GM04504 (cell line): ENCODE measurements at places on chromosomes 7 and 10.

DNA sequence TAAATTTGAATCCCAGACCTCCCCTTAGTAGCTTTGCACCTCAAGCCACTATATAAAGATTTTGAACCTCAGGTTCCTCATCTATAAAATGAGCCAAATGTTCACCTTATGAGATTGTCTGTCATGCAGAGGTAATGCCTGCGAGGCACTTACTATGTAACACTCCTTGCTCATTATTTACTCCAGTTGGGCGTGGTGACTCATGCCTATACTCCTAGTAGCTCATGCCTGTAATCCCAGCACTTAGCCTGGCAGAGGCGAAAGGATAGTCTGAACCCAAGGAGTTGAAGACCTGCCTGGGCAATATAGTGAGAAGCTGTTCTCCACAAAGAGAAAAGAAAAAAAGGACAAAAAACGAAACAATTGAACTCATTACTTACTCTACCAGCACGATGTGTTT, 82.2 kb downstream of the MDFIC start:
- DNase-seq: no peak

DNA sequence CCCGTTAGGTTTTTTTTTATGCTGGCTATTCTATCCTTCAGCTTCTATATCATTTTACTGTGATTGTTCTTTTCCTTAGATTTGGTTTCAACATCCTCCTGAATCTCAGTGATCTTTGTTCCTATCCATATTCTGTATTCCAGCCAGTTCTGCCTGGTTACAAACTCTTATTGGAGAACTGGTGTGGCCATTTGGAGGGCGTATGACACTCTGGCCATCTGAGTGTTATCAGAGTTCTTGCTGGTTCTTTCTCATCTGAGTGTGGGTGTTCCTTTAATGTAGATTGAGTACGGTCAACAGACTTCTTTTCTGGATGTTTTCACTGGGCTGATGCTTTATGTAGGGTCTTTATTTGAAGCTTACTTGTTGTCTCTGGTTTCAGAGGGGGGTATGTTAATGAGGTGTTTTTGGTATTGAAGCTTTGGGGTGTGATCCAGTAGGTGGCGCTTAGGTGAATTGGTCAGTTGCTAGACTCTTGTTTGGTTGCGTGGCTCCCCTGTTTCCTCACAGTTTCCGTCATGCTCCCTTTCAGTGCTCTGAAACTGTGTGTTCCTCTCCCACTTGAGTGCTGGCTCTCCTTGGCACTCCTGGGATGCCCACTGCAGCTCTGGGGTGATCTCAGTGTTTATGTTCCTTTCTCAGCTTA, 80.7 kb downstream of the FANK1 start:
- DNase-seq: no peak

GRCh38 chr7:126790763-126791162, 462.0 kb downstream of the GRM8 start:
- DNase-seq: no peak

GRCh38 chr7:36707465-36707864, 16.8 kb downstream of the AOAH start:
- DNase-seq: no peak

DNA sequence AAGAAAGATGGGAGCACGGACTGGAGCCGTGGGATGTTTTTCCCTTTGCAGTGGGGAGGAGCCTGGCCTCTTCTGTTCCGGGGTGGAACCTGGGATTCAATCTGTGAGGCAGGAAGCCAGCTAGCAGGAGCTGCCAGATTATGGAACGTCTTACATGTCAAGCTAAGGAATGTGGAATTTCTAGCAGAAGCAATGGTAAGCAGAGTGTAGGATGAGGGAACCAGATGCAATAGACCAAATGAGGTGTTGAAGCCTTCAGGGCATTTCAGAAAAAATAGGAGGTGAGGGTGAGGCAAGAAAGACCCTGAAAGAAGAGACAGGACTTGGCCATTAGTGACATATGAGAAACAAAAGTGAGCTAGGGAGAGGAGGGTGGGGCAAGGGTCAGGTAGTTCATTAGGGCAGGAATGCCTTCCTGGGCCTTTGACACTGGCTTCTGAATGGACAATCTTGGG, 105.5 kb downstream of the CHN2 start:
- no peak for DNase-seq

GRCh38 chr7:101687791-101688182, 58.7 kb upstream of the MYL10 start:
- no peak for DNase-seq

- no peak for DNase-seq
Observed at GRCh38 chr7:156169474-156170370, 357.5 kb upstream of the SHH start.

DNA sequence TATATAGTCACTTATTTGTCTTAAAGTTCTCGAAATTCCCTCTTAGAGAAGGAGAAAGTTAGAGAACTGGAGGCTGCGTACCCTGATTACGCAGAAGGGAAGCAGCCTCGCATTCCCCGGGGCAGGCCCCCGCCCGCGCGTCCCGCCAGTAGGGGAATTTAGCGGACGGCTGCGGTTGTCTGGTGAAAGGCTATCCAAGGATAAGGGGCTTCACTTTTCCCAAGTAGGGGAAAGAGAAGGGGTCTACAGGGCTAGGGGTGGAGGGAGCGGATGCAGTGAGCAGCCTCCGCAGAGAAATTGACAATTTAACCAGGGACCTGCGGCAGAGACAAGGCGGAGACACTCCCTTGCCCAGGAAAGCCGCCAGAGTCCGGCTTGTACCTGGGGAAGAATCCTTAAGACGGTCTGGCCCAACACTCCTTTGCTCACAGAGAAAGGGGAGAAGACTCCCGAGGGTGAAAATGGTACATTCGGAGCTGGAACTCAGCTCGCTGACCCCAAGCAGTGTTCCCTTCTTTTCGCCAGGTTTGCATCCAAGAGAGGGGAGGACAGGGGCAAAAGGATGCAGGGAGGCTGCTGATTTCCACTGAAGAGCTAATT, 994 bp upstream of the MAGI2 start:
- no peak for DNase-seq

GRCh38 chr10:43013065-43013464, 63.8 kb upstream of the RET start:
- no peak for DNase-seq

GRCh38 chr10:61904733-61905725, 3.5 kb downstream of the ARID5B start:
- no peak for DNase-seq

GRCh38 chr10:49634069-49634660, 20.3 kb downstream of the CHAT start:
- DNase-seq: no peak

GRCh38 chr10:31678139-31678536, 250.5 kb downstream of the ARHGAP12 start:
- DNase-seq: no peak

GRCh38 chr7:73885975-73886798, 25.2 kb downstream of the TMEM270 start:
- peak; percentile 49 for DNase-seq

DNA sequence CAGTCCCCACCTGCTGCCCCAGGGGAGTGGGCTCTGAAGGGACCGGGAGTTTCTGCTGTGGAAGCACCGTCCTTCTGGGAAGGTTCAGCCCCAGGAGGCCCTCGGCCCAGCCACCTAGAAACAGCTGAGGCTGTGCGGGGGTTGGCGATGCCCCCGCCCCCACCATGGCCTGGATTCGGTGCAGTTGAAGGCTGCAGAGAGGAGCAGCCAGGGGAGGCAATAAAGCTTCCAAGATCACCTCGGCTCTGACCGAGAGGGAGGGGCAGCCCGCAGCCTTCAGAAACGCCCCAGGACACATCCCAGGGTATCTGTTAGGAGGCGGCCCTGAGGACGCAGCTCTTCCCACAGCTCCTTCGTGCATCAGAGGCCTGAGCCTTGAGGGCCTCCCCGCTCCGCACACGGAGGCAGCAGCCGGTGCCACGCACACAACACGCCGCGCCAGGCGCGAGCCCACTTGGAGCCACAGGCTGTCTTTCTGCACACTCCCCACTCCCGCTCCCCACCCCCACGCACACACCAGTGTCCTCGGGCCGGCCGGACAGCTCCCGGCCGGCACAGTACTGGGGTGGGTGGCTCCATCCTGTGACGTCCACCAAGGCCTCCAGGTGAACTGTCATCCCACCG, 1.6 kb downstream of the KNDC1 start:
- no peak for DNase-seq

DNA sequence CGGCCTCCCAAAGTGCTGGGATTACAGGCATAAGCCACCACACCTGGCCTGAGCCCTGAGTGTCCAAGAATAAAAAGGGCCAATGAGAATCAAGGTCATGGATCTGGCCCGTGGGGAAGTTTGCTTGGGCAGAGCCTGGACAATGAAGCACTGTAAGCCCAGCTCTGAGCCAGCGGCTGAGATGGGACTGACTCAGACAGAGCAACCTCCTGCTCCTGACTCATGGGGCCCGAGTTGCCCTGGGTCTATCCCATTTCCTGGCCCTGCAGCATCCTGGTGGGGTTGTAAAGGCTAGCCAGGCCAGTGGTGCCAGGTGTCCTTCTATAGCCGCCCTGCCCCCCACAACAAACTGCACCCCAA, 5.2 kb upstream of the MYH16 start:
- peak; percentile 69 for DNase-seq
